ENCODE measurements at places on chromosomes 2 and 18.

DNA sequence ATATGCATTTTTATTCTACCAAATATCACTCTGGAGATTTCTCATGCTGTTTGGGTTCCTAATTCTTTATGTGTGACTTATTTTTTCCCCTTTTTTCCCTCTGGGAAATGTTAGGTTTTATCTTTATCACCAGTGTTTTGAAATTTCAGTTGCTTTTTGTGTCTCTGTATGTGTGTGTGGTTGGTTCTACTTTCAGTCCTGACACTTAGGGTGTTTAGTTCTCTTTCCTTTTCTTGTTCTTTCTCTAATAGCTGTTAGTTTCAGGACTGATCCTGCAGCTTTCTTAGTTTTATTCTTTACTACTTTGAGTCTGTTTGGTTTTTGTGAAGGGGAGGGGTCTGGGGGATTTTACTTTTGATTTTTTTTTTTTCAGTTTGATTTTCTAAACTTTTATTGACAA, 23.1 kb downstream of the PPM1B start:
- DNase-seq, result no peak

- no peak for DNase-seq
Measured at GRCh38 chr2:112140205-112140802, 2.1 kb downstream of the FBLN7 start.

GRCh38 chr18:33128581-33128980, 311.9 kb downstream of the CCDC178 start:
- no peak for DNase-seq

GRCh38 chr18:72325307-72325706, 218.8 kb downstream of the CBLN2 start:
- DNase-seq, result no peak

GRCh38 chr2:210199854-210200253, 25.4 kb downstream of the ACADL start:
- DNase-seq, result no peak

DNA sequence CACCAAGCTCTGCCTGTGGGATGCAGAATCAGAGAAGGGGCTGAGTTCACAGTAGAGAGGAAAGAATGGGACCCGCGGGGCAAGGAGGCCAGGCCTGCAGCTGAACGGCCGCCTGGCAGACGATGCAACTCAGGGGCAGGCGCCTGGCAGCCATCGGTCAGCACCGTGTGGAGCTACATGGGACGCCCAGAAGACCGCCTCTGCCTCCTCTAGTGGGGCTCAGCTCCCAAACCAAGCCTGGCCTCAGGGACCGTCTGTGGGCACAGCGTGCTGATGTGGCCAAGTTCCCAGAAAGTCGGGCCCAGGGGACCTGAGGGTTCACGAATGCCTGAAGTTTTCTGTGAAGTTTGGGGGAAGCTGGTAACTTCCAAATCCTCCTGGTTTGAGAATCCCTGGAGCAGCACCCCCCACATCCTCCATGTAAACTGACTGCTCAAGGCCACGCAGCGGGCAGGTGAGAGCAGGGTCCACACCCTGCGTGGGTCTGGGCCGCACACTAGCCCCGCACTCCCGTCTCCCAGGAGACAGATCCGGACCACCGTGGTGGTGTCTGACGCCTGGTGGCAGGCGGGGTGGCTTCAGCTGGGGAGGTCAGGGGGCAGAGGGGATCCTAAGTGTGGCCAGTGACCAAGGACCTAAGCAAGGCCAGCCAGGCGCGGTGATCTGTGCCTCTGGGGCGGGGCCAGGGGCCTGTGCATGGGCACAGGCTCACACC, 14.6 kb downstream of the SNORC start:
- DNase-seq, result no peak

DNA sequence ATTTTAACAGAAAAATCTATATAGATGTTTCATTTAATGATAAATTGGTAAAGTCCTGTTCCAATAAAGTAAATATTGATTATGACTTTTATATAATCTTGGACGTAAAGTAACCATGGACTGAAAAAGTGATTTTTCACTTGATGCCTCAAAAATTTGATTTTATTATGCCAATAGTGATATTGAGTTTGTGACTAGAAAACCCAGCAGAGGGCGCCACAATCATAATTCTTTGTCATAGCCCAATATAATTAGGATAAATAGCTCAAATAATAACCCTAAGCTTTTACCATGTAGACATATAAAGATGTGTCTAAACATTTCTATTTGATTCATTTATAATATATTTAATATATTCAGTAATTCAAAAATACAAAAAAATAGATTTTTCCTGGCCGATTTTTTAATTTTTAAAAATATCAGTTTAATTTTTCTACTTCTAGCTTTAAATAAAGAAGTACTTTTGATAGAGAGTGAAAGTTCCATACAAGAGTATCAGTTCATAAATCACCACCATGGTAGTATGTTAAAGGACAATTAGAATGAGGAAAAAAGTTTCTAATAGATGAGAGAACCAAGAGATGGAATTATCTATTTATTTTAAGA, 30.7 kb downstream of the CAMKMT start:
- peak; percentile 71 for DNase-seq

DNA sequence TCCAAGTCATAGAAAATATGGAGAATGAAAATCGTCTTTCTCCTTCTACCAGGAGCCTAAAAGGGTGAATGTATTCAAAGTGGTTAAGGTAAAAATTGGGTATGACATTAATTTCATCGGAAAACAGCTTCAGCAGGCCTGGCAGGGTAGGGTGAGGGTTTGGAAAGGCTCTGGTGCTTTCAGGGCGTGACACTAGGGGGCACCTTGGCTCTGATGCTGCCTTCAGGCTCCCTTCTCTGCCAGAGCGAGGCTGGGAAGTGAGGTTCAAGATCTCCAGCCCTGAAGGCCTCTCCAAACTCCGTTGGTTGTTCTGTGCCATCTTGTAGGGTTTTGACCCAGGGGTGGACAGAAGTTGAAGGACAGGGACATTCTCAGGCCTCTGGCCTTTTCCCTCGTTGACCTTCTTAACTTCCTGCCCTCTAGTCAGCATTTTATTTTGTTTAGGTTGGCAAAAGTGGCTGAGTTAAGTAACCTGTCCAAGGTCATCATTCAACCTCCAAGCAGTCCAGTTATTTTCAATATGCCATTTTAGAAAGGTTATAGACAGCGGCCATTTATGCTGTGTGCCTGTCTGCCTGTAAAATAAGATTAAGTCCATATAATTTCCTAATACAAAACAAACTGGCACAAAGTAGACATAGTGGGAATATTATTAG, 40.3 kb downstream of the EML6 start:
- DNase-seq, result peak; percentile 47

- no peak for DNase-seq
Measured at GRCh38 chr2:198873503-198874471, 584.0 kb downstream of the SATB2 start.
